ENCODE measurements at places on chromosomes 11 and 22.

DNA sequence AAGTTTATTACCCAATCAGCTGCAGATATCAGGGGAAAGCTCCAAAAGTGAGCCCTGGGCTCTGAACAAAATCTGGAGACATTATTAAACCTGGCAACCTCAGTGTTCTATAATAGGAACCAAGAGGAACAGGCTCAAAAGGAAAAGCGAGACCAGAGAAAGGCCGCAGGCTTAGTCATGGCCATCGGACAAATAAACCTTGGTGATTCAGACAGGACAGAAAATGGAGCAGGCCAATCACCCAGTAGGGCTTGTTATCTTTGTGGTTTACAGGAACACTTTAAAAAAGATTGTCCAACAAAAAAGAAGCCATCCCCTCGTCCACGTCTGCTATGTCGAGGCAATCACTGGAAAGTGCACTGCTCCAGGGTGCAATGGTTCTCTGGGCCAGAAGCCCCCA lies 7.7 kb upstream of the PANX1 start:
- no peak for DNase-seq

DNA sequence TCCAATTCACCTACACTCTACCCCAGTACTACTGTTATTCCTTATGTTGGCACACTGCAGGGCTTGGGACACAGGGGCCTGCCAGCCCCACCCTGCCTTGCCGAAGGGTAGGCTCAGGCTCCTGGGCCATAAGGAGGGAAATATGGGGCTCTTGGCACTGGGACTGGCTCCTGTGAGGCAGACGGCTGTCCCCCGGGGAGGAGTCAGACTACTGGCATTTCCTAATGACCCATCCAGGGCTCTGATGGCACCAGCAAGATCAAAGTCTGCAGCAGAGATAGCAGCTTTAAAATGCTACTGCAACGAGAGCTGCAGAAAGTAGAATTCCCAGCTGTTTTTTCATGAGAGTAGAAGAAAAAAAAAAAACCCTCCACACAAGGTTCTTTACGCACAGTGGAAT lies 42.2 kb upstream of the CYP2D6 start:
- peak; percentile 70 for DNase-seq

DNA sequence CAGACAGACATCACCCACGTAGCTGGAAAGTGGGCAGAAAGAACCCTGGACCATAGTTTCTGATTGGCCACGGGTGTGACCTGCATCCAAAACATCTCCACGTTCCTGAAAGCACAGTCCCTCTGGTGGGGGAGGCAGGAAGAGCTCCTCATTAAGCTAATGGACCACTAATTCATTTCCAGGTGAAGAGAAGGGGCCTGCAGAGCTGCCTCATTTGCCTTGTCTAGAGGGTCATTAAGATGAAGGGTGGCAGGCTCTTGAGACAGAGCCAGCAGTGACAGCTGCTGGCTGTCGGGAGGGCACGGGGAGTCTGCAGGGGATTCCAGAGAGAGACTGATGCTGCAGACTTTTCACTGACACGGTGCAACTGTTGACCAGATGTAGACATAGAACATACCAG lies 149.6 kb upstream of the OPCML start:
- DNase-seq: no peak

DNA sequence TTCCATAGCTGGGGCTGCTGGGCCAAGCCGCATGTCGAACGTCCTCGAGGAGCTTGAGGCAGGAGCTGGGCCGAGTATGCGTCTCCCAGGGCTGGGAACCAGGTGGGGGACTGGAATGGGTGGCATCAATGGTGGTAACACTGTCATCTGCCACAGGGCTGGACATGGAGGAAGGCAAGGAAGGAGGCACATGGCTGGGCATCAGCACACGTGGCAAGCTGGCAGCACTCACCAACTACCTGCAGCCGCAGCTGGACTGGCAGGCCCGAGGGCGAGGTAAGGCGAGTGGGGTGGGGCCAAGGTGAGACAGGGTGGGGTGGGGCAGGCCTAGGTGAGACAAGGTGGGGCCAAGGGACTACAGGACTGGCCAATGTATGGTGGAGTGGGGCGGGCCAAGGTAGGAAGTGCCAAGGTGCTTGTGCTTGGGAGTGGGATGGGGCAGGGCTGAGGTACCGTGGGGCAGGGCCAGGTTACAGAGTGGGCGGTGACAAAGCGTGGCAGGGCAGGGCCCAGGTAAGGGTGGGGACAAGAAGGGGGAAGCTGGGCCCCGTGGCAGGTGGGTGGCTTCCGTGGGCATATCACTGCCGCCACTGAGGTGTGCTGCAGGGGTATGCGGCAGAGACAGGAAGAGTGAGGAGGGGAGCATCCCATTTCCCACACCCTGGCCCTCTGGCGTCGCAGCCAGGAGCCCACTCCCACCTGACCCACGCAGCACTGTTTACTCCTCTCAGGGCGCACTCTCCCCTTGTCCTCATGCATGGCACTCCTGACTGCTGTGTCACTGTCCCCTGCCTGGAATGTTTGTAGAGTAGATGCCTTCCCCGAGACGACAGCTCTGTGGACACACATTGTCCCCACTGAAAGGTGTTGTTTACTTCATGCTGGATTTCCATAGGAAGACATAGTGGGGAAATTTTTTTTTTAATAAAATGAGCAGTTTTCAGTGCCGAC lies 27.5 kb upstream of the DGCR8 start:
- peak; percentile 89 for DNase-seq

- no peak for DNase-seq
Observed at GRCh38 chr11:102279641-102280170, 37.6 kb upstream of the BIRC3 start.

DNA sequence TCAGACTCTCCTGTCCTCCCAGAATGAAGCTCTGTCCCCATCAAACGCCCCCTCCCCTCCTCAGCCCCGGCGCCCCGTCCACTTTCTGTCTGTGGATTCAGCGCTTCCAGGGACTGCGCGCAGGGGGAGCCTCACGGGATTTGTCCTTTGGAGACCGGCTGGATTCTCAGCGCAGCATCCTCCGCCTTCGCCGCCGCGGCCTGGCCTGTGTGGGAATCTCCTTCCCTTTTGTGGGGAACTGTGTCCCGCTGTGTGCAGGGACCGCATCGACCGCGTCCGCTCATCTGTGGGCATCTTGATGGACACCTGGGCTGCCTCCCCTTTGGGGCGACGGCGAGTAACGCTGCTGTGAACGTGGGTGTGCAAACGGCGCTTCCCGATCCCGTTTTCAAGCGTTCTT lies 1.1 kb upstream of the SCT start:
- no peak for DNase-seq

DNA sequence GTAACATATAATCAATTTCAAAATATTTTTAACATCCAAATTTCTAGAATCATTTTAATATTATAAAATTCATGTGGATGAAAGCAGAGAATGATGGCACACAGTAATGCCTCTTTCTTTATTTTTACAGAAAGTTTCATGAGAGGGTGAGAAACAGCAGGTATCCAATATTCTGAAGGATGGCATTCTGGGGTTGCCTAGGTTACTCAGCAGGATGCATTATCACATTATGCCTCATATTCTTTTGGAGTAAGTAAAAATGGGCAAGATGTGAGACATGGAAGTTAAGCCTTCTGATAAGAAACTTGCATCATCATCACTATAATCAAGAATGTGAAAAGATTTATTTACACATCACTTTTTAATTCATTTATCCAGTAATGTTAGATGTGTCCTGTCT lies 148.7 kb upstream of the PGR start:
- DNase-seq: no peak

GRCh38 chr11:8685306-8685705 lies 2.7 kb downstream of the RPL27A start:
- no peak for DNase-seq

DNA sequence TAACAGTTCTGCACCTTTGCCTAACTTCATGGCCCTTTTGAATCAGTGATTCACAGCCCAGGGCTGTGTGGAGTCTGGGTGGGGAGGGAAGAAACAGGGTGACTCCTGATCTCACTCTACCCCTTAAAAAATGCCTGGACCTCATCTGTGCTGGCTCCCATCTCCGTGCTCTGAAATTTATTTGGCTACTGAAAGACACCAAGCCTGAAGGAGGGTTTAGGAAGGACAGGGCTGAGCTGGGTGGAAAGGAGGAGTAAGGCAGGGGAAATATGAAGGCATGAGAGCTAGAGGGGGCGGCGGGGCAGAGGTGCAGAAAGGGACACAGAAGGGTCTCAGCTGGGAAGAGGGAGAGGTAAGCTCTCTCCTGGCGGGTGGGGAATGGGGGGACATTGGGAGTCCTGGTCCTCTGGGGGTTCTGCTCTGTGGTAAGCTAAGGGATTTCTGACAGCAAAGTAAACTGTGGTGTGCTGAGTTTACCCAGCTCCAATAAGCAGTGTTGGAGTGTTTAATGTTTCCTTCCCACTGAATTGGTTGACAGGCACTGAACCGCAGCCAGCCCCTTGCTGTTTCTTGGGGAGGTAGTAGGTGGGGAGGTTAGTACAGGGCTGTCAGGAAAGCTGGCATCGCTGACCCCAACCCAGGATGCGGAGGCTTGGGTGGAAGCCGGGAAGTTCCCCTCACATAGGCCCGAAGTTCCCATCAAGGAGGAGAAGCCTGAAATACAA lies 71.1 kb downstream of the RPUSD4 start:
- no peak for DNase-seq

DNA sequence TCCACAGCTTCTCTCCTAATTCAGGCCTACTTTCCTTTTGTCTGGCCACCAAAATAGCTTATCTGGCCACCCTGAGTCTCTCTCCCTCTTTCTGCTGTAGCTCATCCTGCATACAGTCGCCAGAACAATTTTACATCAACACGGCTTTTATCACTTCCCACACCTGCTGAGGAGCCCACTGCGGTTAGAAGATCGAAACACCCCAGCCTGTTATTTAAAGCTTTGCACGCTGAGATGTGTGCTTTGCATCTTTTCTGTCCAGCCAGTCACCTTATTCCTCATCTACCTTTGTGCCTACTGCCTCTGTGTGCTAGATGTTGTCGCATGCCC lies 96.0 kb downstream of the COMMD9 start:
- no peak for DNase-seq

- DNase-seq: no peak
Observed at GRCh38 chr11:93020248-93021046, 51.0 kb downstream of the MTNR1B start.

- DNase-seq: peak; percentile 92
Observed at GRCh38 chr11:77073328-77074001, 6.7 kb downstream of the CAPN5 start.

DNA sequence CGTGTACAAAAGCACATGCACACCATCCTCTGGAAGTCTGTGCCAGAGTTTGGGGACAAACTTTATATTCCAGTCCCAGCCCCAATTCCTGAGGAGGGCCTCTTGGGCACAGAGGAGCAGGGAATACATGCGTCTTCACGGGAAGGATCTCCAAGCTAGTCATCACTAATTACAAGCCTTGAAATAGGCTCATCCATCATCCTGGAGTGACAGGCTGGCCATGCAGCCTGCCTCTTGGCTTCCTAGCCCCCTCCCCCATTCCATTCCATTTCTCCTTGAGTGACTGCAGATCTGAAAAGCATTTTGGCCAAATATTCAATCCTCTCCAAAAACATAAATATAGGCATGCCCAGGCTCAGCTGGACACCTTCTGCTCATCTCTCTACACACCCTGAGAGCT lies 24.8 kb downstream of the SERPING1 start:
- DNase-seq: no peak

GRCh38 chr11:110038201-110038600 lies 55.0 kb upstream of the ZC3H12C start:
- DNase-seq: no peak

GRCh38 chr11:60756307-60757032 lies at the start of gene MS4A15:
TSS of gene MS4A15 (plus strand) at chr11:60756867. CDS start at chr11:60763734, 6,867 bp downstream.
- DNase-seq: no peak

- DNase-seq: no peak
Observed at GRCh38 chr22:26393929-26394328, 35.1 kb upstream of the ASPHD2 start.

GRCh38 chr11:8030526-8031247 lies 43.5 kb downstream of the EIF3F start:
- no peak for DNase-seq

- DNase-seq: no peak
Observed at GRCh38 chr11:79050786-79051185, 390.0 kb downstream of the TENM4 start.

- DNase-seq: peak; percentile 69
Observed at GRCh38 chr11:67053896-67054329, 2.7 kb upstream of the RHOD start.

- DNase-seq: peak; percentile 12
Observed at GRCh38 chr11:17459236-17459896, 17.3 kb downstream of the ABCC8 start.

- DNase-seq: peak; percentile 43
Observed at GRCh38 chr22:28883917-28884746, 760 bp downstream of the ZNRF3 start.

- DNase-seq: no peak
Observed at GRCh38 chr11:105469931-105470330, 139.9 kb upstream of the GRIA4 start.

DNA sequence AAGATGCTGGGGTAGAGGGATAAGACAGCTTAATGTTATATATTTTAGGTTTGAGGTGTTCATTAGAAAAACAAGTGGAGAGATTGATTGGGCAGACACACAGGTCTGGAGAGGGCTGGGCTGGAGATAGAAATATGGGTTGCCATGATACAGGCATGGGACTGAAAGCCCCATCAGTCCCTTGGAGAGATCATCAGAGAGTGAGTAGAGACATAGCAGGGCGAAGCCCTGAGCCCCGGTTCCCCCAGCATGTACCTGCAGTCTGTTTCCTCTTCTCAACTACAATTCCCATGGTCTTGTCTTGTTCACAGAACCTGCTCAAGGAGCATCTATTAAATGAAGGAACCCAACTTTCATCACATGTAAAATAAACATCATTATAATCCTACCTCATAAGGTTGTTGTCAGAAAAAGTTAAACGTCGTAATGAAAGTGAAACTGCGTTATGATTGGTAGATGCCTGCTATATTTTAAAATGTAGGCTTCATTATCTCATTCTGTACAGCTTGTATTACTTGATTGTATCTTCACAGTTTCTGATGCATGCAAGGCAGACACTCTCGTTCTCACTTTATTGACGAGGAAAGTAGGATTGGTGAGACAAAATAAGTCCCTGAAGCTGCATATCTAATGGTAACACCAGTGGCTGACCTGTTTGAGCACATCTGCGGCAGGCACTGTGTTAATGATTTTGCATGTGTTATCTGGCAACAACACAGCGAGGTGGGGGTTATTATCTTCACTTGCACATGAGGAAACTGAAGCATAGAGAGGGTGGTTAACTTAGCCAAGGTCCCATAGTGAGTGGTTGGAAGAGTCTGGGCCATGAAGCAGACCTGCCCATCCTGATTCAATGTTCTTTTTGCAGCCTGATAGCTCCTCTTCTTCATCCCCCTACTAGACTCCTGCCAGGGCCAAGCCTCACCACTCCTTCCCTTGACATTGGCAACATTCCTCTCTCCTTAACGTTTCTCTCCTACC lies 63.5 kb downstream of the ENDOD1 start:
- no peak for DNase-seq

- no peak for DNase-seq
Observed at GRCh38 chr11:61023966-61024295, 52.5 kb downstream of the CD6 start.

- no peak for DNase-seq
Observed at GRCh38 chr11:85805387-85805786, 5.6 kb downstream of the SYTL2 start.

GRCh38 chr22:23215294-23216241 lies 35.3 kb downstream of the BCR start:
- no peak for DNase-seq
